Fibroblast of skin of abdomen (primary cell): ENCODE measurements at places on chromosomes 4 and X.

GRCh38 chr4:137454767-137455166 lies 77.5 kb downstream of the PCDH18 start:
- DNase-seq: no peak

- DNase-seq: peak; percentile 95
Observed at GRCh38 chr4:185219551-185220344, 10.3 kb downstream of the SNX25 start.

DNA sequence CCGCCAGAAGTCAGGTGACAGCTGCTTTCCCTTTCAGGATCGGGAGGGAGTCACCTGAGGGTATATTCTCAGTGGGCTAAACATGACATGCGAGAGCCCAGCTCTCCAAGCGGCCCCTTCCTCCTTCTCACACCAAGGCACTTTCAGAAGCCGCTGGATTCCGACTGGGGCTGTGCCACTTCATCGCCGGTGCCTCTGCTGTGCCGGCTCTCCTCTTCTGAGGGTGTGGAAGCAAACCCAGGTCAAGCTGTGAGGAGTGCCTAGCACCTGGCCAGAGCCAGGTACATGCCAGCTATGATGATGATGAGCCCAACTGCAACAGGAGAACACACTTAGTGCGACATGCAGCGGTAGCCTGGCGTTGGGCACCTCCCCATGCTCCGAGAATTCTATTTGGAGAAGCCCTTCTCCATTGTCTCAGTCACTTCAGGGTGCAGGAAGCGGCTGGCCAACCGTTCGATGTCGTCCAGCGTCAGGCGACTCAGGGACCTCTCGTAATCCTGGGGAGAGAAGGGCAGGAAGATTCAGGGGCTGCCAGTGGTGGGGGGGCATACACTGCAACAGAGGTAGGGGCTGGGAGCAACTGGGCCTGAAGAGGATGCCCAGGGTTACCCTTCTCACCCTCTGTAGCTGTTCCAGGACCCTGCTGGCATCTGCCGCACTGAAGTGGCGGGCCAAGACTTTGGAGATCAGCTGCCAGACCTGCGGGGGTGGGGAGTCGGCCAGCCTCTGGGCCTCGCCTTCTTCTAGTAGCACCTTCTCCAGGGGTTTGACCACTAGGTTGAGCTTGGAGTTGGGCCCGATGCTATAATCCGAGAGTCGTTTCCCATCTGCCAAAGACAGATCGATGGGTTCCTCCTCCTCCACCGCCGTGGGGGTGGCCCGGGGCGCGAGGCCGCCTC lies 1.0 kb downstream of the UBL4A start:
- DNase-seq: no peak

GRCh38 chr4:10184501-10184938 lies 67.9 kb upstream of the WDR1 start:
- DNase-seq: no peak

DNA sequence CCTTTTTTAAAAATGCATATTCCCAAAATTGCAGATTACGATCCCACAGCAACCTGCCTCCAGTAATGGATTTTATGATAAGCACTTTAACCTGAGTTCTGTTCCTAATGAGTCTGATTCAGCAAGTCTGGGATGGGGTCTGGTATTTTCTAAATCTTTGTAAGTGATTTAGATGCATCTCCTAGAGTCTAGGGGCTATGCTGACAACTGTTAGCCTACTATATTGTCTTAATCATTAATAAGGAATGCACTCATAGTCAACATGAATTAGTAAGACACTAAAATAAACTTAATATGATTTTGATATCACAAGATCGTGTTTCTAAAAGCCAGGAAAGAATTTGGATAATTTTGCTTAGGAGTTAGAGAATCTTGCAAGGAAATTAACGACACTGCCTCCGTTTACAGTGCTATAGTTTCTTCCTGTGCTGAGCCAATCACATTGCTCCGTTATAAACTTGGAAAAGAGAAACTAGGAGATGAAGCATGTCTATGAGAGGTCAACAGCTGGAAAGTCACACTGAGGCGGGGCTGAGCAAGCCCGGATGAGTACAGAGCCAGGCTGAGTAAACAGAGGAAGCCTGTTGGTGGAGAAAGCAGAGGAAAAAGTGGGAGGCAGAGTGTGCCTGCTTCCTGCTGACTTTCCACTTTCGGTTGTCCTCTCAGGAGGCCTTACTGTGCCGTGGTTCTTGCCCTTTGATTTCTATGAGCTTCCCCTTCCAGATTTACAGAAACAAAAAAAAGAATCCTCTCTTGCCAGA lies 5.4 kb downstream of the SCARB2 start:
- DNase-seq: peak; percentile 77

GRCh38 chrX:18769812-18770573 lies 62.5 kb downstream of the PPEF1 start:
- peak; percentile 39 for DNase-seq

DNA sequence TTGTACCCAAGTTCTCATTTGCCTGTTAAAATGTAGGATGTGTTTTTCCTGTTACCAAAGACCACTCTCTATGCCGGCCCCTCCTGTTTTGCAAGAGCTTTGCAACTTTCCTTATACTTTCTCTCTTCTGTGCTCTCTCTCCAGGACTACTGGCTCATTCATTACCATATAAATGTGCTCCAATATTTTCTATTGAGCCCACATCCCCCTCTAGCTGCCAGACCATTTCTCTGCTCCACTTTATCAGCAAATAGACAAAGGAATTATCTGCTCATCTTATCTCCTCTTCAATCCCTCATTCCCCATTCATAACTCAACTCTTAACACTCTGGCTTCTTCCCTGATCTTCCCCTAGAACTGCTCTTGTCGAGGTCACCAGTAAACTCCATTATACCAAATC lies 33.6 kb downstream of the RPGR start:
- no peak for DNase-seq

- no peak for DNase-seq
Observed at GRCh38 chr4:107740381-107740780, 20.3 kb upstream of the PAPSS1 start.

DNA sequence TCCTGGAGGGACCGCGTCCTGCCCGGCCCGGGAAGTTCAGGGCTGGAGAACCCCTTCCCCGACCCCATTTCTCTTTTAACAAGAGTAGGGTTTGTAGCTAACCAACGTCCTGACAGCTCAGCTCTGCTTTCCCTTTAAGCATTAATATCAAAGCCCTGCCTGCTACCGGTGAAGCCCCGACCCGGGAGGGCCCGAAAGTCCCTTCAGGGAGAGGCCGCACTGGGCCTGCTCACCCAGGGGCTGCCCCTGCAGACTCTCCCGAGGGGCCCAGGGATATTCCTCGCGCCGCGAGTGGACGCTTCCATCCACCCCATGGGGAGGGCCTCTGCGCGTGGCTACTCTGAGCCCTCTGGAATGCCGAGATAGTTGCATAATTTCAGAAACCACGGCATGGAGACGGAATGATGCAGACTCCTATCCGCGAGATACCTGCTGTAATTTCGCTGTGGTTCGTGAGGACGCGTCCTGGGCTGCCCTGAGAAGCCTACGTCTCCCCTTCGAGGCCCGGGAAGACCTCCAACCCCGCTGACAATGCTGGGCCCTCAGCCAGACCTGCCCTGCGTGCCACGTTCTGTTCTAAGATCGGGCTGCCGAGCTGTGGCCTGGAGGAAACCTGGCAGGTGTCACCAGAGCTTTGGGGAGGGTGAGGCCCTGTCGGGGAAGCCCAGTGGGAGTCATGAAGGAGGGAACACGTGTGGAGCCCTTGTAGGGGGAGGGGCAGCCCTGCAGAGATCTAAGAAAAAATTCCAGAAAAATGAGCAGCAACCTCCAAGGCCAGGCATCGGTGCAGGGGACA lies 999 bp upstream of the CTBP1 start:
- DNase-seq: peak; percentile 47

- peak; percentile 39 for DNase-seq
Observed at GRCh38 chr4:97367878-97368277, 775.4 kb downstream of the STPG2 start.

DNA sequence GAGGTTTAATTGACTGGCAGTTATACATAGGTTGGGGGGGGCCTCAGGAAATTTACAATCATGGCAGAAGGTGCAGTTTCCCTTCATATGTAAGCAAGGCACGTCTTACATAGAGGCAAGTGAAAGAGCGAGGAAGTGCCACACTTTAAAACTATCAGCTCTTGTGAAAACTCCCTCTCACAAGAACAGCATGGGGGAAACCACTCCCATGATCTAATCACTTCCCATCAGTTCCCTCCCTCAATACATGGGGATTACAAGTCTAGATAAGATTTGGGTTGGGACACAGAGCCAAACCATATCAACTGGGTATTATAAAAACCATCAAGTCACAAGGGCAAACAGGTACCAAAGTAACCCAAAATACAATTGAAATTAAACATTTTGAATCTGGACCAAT lies 182.0 kb upstream of the FAT4 start:
- DNase-seq: no peak

GRCh38 chrX:16665089-16665488 lies 15.1 kb downstream of the S100G start:
- DNase-seq: peak; percentile 74

GRCh38 chrX:154605566-154605965 lies 13.5 kb downstream of the CTAG1B start:
- no peak for DNase-seq

- no peak for DNase-seq
Observed at GRCh38 chrX:91389026-91389425, 45.6 kb upstream of the PABPC5 start.

- no peak for DNase-seq
Observed at GRCh38 chr4:168279556-168279955, 39.0 kb downstream of the DDX60 start.

- DNase-seq: no peak
Observed at GRCh38 chr4:10095296-10095991, 21.2 kb downstream of the WDR1 start.

DNA sequence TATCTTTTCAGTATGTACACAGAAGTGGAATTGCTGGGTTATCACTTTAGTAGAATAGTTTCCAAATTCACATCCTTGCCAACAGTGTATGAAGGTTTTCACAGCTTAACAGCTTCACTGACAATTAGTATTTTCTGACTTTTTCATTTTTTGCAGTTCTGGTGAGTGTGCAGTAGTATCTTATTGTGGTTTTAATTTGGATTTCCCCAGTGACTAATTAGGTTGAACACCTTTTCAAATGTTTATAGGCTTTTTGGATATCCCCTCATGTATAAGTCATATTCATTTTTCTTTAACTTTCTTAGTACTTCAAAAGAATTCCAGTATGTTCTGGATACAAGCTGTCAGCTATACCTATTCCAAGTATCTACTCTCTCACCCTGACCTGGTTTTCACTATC lies 37.1 kb downstream of the BRCC3 start:
- DNase-seq: no peak

DNA sequence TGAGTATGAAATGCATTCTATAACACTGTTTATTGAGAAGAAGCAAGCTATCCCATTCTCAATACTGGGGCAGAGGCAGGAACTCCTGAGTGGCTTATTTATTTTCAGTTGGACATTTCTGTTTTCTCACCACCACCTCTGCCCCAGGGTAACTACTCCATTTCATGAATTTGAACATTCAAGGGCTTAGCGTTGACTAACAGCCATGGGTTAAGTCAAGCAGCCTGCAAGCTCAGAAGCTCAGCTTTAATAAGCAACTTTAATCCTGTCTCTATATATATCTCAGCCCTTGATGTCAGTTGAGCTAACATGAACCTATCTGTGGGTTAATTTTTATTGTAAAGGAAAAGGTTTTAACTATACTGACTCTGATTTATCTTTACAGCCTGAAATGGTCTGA lies 93.8 kb downstream of the MBNL3 start:
- DNase-seq: no peak

- no peak for DNase-seq
Observed at GRCh38 chr4:158644760-158645159, 26.9 kb downstream of the C4orf46 start.

- DNase-seq: no peak
Observed at GRCh38 chr4:160928482-160928881, 1235.3 kb downstream of the FSTL5 start.

DNA sequence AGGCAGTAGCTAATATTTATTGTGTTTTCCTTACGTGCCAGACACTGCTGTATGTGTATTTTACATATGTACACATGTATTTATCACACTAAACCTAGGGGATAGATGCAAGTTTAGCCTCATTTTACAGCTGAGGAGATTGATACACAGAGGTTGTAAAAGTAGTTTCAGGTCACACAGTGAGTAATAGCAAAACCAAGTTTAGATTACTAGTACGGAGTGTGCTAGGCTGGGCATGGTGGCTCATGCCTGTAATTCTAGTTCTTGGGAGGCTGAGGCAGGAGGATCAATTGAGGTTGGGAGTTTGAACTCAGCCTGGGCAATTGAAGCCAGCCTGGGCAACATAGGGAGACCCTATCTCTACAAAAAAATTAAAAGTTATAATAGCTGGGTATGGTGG lies 701.1 kb upstream of the ATOH1 start:
- no peak for DNase-seq

DNA sequence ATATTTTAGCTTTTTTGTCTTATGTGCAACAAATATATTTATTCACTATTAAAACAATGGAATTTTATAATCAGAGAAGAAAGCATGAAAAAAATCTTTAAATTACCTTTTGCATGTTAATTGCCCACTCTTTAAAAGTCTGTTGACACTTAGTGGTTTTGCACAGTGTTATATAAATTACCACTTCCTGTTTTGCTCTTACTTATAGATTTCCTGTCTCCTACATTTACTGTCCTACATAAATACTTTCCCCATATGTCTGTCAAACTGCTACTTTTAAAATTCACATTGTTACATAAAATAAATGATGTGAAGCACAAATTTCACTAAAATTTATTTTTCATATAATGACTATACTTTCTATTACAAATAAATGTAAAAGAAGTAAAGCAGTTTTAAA lies 161.1 kb upstream of the NDST4 start:
- DNase-seq: no peak

DNA sequence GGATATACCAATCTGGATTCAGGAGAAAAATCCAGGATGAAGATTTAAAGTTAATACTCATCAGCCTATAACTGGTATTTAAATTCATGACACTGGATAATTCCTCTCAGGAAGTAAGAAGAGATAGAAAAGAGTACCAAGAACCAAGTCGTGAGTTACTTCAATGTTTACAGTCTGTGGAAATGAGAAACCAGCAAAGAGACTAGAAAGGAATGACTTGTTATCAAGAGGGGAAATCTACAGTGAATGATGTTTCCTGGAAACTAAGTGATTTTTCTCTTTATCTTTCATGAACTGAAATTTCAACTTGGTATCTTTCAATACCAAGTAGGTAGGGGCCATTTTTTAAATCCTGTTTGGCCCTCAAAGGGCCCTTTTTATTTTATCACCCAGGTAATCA lies 217.9 kb upstream of the AFF2 start:
- DNase-seq: no peak
